Osteoblast (primary cell): ENCODE measurements at places on chromosomes 12 and 14. TPM values are rescaled to one million over a fixed set of nuclear protein-coding genes. Genes with fewer than 3 reads are reported as not detected.

Gene PMEL
- 0.59 and 0.72 TPM in 2 replicates for total RNA-seq

Gene OR10G3
- total RNA-seq: not detected in 2 replicates

DNA sequence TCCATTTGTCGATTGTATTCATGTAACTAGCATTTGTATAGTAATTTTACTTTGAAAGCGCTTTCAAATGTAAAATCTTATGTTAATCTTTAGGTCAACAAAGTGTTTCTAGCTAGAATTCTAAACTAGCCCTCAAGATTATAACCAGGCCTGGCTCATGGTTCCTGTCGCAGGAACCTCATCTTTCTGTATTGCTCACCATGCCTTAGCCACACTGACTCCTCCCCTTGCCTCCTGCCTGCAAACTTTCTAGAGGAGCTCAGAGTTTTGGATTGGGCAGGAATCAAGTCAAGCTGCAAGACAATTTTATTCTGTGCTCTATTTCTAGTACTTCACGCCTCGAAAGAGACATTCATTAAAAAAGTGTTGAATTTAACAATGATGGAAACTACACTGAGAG lies 99.8 kb downstream of the TGFB3 start:
- no peak for DNase-seq

DNA sequence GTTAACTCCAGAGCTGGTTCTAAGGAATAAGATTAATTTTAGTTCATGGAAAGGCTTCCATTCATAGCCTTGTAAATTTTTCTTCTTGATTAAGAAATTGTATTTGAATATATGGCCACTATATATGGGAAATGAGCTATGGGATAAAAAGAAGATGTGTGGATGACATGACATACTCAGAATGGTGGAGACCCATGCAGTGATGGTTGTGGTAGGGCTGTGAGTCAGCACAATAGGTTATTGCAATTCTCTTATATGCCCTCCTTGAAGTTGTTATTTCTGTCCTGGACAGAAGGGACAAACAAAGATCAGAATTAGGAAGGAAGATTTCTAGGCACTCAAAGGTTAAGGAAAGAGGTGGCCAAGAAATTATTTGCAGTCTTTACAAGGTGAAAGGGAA lies 21.5 kb downstream of the RASSF9 start:
- no peak for DNase-seq

DNA sequence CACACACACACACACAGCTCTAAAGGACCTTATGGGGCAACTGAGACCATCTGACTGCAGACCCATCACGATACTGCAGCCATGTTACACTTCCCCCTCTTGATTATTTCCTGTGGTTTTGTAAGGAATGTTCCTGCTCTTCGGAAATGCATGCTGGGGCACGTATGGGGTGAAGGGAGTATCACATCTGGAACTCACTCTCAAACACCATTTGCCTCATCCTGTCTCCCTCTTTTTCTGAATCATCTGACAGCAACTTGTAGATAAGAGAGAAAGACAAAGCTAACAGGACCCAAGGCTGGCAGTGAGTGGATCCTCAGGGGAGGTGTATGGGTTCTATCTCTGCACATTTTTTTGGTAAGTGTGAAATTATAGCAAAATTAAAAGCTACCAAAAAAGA lies 50.3 kb downstream of the RIMBP2 start:
- DNase-seq: peak; percentile 52

GRCh38 chr12:119122047-119122446 lies 56.7 kb upstream of the HSPB8 start:
- DNase-seq: no peak

GRCh38 chr12:42790761-42791151 lies 201.2 kb upstream of the PRICKLE1 start:
- no peak for DNase-seq

GRCh38 chr14:35337269-35338255 lies 45.4 kb downstream of the PSMA6 start:
- DNase-seq: peak; percentile 69
